ENCODE measurements at places on chromosomes 2 and 18. TPM values are rescaled to one million over a fixed set of nuclear protein-coding genes. Genes with fewer than 3 reads are reported as not detected.
A peak's percentile ranks its signal among the peaks of the same experiment; 100 is the strongest.

- DNase-seq = no peak
Measured at GRCh38 chr2:127351603-127352002, 36.2 kb downstream of the MAP3K2 start.

DNA sequence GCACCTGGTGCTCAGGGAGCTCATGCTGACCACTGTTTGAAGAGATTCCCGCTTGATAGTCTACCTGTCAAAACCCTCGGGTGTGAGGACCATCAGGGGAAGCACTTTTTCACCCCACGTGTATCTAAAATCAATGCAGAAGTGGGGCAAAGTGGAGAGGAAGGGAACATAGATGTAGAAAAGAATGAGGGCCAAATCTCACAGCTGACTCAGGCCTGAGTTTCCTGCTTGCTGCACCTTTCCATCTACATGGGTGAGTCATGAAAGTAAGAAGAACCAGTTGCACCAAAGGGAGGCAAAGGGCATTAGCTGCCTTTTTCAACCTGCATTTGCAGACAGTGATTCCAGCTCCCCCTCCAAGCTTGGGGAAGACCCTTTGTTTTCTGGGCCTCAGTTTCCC is 100.2 kb upstream of the MYCN start:
- no peak for DNase-seq

DNA sequence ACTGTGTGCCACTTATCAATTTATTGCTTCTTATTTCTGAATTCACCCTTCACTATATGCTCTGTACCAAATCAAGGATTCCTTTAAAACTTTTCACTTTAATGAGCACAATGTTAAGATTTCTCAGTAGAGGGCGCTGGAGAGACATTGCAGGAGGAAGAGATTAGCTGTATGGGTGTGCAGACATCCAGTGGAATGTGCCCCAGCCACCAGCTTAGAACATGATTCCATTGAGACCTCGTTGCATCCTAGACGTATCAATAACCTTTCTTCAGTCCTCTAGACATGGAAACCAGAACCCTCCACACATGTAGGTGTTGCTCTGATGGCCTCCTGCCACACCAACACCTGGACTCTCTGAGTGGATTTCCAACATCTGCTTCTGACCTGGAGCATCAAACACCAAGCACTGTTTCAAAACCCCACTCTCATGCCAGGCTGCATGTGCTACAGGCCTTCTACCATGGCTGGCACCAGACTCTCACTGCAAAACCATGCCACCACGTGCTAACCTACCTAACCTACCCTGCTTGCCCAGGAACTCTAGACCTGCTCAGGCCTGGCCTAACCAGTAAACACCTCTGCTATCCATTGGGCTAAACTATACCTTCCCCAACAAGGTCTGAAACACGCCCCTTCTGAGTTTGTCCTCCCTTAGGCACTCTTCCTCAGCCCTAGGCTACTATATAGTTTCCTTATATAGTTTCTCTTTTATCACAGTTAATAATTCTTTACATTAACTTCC is 633.2 kb upstream of the PKDCC start:
- no peak for DNase-seq

GRCh38 chr2:127092901-127093516 is 13.9 kb downstream of the BIN1 start:
- DNase-seq = no peak

GRCh38 chr2:6977113-6977741 is 60.0 kb downstream of the RNF144A start:
- DNase-seq = no peak

GRCh38 chr2:187453078-187453641 is 5.1 kb upstream of the CALCRL start:
- peak; percentile 12 for DNase-seq

- peak; percentile 50 for DNase-seq
Measured at GRCh38 chr2:98822301-98823164, 91.6 kb upstream of the MGAT4A start.

GRCh38 chr2:170073288-170073687 is 104.7 kb upstream of the MYO3B start:
- no peak for DNase-seq

DNA sequence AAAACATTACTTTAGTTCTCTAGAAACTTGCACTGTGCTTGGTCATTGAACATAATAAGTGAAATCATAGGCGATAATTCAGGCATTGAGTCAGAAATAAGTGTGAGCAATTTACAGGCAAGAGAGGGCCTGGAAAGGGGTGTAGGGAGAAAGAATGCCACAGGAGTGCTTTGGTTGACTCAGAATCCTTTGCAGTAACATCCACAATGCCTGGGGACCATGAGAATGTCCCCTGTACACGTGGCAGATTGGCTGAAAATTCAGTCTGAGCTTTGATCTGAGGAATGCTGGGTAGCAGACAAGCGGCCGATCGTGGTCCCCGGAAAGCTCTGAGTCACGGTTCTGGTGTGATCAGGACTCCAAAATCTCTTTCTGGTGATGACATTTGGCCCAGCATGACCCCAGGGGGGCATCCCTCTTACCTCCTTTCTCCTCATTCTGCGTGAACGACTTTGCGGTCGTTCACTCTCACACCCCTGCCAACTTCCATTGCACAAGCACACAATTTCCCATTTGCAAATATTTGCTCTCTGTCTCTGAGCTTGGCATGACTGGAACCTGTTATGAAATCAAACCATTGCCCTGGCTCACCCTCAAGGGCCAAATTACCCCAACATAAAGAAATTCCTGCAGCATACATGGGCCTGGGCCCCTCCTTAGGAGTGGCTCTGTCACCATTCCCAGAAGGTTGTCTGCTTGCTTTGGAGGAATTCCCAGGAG is 305.0 kb upstream of the EPAS1 start:
- no peak for DNase-seq

GRCh38 chr2:182904844-182905243 is 38.4 kb upstream of the FRZB start:
- DNase-seq = no peak

- no peak for DNase-seq
Measured at GRCh38 chr18:43934781-43935471, 657.6 kb upstream of the SYT4 start.

DNA sequence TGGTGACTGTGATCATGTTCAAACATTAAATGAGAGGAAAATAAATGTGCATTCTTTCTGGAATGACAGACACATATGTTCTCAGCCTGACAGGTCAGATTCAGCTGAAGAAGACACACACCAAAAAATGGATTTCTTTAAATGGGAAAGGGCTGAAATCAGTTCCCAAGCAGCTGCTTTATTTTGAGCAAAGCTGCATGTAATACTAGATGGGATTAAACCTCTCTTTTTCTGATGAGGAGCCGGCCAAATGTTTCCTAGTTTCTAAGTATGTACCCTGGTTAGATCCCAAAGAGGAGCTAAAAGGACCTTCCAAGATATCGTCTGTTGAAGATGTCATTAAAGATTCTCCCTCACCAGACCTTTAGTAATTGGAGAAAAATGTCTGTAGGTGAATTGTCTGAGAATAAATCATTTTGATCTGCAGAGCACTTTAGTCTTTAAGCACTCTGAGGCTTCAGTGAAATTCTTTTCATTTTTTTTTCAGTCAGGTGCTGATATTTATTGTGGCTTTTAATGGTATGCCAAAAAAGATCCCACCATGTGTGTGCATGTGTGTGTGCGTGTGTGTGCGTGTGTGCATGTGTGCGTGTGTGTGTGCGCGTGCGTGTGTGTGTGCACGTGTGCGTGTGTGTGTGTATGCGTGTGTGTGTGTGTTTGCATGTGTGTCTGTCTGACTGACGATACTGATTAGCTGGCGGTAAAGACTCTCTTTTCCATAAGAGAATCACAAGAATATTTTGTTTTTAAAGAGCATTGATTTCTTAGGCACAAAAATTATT is 175.8 kb downstream of the IRS1 start:
- no peak for DNase-seq

GRCh38 chr2:199469514-199470360 is 12.0 kb upstream of the SATB2 start:
- no peak for DNase-seq

DNA sequence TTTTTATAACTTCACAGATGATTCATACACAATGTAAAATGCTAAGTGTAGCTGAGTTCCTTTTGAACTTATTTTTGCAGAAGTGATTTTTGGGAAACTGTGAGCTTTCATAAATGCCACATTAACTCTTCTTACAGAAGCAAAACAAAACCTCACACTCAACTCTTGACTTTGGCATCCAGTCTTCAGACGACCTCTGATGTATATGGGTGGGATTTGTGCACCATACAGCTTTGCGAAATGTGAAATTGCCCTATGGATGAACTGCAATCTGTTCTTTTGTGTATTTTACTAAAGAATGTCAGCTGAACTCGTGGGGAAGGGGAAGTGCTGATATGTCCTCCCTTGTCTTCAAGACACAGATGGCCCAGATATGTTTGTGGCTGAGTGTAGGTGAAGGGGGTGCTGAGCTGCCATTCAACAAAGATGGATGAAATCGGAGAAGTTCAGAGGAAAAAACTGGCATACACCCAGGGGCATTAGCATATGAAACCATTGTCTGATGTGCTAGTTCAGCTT is 218.3 kb downstream of the PTGR3 start:
- DNase-seq = no peak

DNA sequence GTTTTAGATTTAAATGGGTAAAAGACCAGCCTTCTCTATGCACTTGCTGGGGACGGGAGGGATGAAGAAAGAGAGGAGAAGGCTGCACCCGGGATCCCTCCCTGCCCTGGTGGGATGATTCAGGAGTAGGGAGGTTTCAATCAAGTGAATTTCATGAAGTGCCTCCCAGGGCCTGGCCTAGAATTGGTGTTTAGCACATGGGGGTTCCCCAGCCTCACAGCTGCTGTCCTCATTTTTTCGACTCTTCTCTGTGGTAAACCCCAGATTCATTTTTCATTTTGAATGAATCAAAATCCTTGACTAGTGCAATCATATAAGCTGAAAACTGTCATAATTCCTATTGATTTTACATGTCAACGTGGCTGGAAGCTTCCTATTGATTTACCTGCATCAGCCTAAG is 81.1 kb downstream of the LPIN1 start:
- no peak for DNase-seq

DNA sequence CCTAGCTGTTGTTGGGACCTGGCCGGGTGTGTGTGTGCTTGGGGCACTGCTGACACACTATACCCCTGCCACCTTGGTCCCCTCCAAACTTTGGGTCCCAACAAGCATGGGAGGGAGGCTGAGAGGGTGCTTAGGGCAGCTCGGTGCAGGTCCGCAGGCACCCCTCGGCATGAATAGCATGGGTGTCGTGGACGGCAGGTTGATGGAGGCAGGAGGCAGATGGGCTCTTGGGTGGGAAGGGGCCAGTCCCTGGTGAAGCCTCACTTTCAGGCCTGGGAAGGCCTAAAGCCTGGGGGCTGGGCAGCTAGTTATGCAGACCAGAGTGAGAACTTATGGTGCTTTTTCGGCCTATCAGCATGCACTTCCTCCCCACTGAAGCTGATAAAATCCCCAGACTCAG is 164.2 kb downstream of the CDH19 start:
- no peak for DNase-seq

GRCh38 chr2:7102826-7103225 is 185.6 kb downstream of the RNF144A start:
- no peak for DNase-seq

DNA sequence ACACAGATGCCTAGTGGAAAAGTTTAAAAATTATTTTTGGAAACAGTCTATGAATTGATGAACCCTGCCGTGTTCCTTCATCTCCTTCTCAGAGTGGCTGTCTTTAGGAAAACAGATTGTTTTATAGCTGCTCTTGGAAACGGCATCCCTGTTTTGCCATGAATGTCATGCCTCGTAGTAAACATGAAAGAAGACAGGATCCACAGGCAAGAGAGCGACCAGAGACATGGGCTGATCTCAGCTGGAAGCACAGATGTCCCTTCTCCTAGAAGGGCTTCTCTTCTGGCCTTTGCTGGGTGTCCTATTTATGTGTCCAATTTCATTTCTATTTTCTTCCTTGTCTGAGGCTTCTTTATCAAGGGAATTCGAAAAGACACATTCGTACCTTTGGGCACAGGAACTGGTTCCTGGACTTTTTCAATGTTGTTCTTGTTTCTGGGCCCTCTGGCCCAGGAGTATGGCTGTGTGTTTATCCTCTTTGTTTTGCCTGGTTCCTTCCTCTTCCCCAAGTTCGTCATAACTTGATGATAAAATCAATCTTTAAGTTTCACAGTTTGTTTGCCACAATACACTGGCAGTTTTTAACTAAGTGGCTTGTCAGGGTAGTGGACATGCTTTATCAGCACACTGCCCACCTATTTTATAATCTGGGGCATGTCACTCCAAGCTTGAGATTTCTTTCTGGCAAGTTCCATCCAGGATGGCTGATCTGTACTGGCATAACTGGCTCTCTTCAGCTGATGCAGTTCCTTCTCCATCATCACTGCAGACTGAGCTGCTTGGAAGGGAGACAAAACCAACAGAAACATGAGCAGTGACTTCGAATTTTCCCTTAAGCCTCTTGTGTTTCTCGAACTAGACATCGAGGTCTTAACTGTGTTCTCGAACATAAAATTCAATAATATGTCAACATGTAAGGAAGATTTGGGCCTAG is 63.2 kb upstream of the MGAT4A start:
- DNase-seq = no peak

DNA sequence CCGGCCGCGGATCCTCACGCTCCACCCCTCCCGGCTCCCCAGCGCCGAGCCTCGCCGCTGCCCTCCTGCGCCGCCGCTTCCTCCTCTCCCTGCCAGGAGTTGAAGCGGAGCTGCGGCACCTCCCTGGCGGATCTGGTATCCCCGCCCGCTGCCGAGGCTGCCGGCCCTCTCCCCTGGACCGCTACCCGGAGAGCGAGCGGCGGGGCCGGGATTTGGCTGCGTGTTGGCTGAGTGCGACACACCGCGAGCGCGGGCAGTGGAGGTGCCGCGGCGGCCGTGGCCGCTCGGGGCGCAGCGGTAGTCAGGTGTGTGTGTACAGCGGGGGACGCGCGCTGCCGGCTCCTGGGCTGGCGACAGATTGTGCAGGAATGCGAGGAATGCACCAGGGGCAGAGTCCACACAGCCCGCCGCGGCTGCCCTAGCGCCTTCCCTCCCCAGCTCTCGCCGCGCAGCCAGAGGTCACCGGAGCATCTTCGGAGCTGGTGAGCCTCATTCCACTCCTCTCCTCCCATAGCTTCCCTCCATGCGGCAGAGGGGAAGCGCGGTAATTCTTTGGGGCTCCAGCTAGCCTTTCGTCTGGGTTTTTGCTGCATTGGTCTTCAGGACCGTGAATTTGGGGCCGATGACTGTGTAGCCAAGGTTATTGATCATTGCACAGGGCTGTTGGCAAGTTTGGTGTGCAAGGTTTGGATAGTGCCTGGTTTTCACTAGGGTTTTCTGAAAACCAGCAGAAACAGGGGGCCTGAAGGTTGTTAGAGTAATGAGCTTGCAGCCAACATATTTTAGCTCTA is 1.3 kb downstream of the PKP4 start:
- peak; percentile 49 for DNase-seq

DNA sequence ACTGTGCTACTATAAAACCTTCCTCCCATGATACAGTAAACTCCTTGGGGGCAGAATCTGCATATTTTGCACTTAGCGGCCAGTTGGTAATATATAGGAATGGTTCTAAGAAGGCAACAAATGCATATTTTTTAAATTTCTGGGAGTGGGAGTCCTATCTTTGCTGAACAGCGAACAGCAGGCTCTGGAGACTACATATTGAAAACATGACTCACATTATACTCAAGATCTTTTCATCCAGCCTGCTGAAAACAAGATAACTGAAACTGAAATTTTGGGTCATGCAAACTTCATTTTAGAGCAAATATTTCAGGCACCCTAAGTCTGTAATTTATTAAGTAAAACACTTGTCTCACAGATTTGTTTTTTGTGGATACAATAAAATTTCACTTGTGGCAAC is 122.2 kb downstream of the SATB2 start:
- DNase-seq = no peak

The FAHD2A gene
- total RNA-seq = 24.1 TPM

The WDPCP gene
- total RNA-seq = 9.4 TPM

The PID1 gene
- not detected for total RNA-seq

The SPHKAP gene
- total RNA-seq = not detected

The ARHGEF4 gene
- 1.7 TPM for total RNA-seq

All from CD4-positive, CD25-positive, alpha-beta regulatory T cell (primary cell).